ENCODE measurements at places on chromosomes 2 and 18.

GRCh38 chr2:102506743-102507142 is 33.7 kb downstream of the SLC9A4 start:
- DNase-seq: no peak

DNA sequence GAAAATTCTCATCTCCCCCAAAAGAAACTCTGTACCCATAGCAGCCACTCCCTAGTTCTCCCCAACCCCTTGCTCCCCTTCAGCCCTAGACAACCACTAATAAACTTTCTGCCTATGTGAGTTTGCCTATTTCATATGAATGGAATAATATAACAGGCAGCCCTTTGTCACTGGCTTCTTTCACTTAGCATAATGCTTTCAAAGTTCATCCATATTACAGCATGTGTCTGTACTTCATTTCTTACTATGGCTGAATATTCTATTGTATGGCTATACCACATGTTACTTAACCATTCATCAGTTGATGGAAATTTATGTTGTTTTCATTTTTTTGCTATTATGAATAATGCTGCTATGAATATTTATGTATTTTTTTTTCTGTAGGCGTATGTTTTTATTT is 442.9 kb downstream of the SLC4A3 start:
- no peak for DNase-seq

DNA sequence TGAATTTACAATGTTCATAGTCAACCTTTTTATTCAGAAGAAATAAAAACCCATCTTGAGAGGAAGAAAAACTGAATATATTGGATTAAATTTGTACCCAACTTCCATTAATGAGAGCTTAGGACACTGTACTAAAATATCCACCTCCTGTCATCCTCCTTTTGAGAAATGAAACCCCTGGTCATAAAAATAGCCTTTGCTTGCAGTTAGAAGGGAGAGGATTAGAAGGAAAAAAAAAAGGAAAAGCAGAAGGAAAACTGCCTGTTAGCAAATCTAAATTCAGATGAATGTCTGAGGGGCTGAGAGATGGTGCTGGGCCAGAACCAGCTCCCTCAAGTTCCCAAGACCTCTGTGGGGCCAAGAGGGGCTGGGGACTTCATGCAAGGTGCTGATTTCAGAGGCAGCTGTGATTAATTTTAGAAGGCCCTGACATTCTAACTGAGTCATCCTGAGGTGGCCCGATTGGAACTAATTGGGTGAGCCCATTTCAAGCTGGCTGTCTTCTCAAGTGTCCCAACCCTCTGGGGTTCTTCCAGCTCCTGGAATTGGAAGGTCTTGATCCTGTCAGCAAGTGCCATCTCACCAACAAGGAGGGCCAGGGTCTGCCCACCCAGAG is 38.4 kb upstream of the BIN1 start:
- no peak for DNase-seq

DNA sequence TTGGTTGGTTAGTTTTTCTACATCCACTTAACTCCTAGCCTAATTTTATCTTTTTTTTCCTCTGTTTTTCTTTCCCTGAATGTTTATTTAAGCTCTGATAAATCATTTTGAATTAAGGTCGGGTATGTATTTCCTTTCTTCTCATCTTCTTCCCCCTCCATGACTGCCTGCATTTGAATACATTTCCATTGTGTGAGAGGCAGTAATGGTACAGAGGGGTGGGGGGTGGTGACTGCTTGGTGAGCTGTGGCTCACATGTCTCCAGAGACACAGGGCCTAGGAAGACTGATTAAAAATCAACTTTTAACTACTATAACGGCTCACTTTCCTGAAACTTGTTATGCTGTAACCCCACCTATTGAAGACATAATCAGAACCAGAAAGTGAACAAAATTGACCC is 58.0 kb downstream of the NEDD4L start:
- DNase-seq: no peak

DNA sequence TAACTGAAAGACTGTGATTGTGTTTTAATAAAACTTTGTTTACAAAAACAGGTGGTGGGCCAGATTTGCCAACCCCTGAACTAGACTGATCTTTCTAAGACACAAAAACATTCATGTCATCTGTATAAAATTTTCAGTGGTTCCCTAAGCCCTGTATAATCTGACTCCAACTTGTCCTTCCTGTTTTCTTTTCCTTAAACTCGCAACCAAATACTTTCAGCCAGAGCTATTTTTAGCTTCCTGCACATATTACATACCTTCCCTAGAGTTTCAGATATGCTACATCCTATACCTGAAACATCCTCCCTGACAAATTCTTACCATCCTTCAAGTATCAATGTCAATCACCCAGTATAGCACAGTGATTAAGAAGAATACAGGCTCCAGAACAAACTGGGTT is 4.8 kb downstream of the GCFC2 start:
- no peak for DNase-seq

DNA sequence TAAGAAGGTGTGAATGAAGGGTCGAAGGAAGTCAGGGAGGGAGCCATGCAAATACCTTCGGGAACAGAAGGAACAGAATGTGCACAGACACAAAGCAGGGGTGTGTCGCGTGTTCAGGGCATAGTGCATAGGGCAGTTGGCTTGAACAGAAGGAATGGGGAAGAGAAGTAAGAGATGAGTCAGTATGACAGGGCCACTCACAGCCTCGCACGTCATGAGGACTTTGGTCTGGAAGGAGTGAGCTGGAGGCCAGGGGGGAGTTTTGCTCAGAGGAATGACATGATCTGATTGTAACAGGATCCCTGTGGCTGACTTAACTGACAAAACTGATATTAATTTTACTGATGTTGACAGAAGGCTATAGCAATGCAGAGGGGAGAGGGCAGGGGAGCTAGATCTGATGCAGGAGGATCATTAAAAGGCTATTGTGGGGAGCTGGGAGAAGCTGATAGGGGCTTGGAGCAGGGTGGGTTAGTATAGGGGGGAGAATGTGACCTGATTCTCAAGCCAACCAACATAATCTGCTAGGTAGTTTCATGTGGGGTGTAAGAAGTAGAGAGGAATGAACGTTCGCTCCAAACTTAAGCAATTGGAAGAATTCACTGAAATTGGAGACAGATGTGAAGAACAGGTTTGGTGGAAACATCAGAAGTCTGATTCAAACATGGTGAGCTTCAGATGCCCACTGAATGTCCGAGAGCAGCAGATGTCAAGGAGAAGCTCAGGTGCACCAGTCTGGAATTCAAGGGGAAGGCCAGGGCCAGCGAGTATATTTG is 60.4 kb upstream of the COPS8 start:
- DNase-seq: no peak

GRCh38 chr2:143426296-143426695 is 297.1 kb downstream of the ARHGAP15 start:
- DNase-seq: no peak

DNA sequence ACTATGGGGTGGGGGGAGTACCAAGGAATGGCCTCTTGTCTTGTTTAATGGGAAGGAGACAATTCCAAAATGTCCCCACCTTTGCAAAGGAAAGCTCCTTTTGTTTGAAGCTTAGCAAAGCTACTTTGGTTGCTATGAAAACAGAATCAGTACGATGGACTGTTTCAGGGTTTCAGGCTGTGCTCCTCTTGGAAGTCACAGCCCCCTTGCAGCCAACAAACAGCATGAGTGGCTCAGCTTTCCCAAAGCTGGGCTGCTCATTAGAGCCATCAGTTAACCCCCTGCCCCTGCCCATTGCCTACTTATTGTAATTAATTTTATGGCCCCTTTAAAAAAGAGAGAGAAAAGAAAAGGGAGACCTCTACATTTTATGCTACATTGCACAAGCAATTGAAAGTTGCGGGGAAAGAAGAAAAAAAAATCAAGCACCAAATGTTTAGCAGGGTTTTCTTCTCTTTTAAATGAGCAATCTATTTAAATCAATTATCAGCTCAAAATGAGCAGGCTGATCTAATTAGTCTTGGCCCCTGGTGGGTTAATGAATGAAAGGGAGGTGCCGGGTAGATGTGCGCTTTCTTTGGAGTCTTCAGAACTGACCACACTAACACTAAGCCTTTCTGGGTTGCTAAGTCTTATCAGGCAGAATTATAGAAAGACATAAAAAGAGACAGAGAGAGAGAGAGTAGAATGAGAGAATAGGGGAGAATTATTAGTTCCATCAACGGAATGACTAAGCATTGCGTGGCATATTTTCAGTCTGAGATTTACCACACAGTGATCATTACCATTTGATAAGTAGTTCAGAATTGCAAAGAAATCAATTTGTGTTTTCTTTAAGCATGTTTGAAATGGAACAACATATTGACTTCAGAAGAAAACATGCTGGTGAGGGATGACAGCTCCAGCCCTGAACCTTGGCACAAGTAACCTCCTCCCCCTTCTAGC is 284.9 kb downstream of the INSIG2 start:
- DNase-seq: no peak

DNA sequence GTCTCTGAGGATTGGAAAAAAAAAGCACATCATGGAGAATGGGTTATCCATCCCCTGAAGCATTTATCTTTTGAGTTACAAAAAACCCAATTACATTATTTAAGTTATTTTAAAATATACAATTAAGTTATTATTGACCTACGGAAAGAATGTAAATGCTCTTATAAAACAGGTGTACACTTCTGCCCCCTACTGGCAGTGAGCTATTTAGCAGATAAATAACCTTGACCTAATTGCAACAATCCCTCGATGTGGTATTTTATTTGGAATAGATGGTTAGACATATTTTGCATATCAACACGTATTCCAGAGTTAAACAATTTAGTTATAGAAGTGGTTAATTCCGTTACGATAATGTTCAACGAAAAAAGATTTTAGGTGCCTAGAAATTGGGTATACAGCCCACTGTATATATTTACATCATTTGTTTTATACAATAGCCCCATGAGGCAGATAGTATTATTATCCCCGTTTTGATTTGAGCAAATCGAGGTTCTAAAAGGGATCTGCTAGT is 9.1 kb upstream of the DAW1 start:
- DNase-seq: peak; percentile 72

GRCh38 chr2:161039071-161039470 is 121.2 kb upstream of the TANK start:
- no peak for DNase-seq

- DNase-seq: no peak
Observed at GRCh38 chr2:223109341-223109740, 57.4 kb downstream of the KCNE4 start.

DNA sequence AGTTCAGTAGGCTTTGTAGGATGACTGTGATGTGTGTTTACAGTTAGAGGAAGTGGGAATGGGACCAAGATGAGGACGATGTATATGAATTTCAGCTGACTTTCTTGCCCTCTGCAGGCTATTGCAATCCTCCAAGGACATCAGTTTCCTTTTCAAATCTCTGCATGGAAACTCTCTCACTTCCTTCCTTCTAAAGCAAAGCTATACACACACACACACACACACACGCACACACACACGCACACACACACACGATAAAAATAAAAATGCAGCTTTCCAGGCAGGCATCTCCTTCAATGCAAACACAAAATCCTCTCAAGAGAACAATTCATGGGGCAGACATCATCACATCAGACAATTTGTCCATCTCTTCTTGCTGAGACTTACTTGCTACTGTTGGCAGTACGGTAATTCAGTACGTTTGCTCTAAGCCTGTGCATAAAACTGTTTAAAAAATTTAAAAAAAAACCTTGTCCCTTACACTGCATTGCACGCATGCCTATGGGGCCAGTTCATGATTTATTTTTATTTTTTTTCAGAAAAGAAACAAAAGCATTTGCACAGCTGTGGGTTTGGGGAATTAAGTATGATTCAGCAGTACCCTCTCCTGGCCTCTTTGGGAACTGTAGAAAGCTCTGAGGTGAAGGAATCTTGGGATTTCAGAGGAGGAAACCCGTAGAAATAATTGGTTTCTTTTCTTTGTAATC is 27.1 kb upstream of the ICOS start:
- peak; percentile 64 for DNase-seq

DNA sequence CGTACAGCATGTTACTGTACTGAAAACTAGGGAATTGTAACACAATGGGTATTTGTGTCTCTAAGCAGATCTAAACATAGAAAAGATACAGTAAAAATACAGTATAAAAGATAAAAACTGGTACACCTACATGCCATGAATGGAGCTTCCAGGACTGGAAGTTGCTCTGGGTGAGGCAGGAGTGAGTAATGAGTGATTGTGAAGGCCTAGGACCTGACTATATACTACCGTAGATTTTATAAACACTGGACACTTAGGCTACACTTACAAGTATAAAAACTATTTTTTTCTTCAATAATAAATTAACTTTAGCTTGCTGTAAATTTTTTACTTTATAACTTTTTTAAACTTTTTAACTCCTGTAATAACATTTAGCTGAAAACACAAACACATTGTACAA is 324.4 kb upstream of the TNP1 start:
- no peak for DNase-seq

DNA sequence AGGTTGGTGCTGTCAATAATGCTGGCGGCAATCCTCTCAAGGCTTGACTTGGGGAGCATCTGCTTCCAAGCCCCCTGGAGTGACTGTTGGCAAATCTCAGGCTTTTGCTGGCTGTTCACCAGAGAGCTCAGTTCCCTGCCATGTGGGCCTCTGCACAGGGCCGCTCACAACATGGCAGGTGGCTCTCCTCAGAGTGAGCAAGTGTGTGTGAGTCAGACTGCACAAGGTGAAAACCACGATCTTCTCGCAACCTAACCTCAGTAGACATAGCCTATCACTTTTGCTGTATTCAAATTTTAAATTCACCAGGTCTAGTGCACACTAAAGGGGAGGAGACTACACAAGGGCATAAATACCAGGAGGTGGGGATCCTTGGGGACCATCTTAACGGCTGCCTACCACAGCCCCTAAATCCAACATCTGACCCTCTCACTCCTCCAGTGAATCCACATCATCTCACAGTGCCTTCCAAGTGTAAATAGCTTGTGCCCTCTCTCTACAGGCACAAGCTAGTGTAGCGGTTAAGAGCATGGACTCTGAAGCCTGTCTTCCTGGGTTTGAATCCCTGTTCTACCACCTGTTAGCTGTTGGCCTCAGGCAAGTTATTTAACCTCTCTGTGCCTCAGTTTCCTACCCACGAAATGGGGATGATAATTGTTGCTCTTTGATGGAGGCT is 187.7 kb upstream of the CXCR4 start:
- DNase-seq: no peak

- no peak for DNase-seq
Observed at GRCh38 chr18:54382076-54382475, 24.4 kb downstream of the C18orf54 start.

- DNase-seq: no peak
Observed at GRCh38 chr2:53177327-53177726, 590.3 kb upstream of the CHAC2 start.

GRCh38 chr2:74566754-74567085 is 12.2 kb downstream of the DOK1 start:
- DNase-seq: no peak

GRCh38 chr2:96374211-96374951 is 38.8 kb downstream of the NCAPH start:
- DNase-seq: no peak

- no peak for DNase-seq
Observed at GRCh38 chr18:40553029-40553428, 1402.0 kb upstream of the PIK3C3 start.

- no peak for DNase-seq
Observed at GRCh38 chr2:27445615-27446014, 3.4 kb downstream of the KRTCAP3 start.

GRCh38 chr2:134402410-134402809 is 148.5 kb downstream of the MGAT5 start:
- no peak for DNase-seq
